ENCODE measurements at places on chromosomes 3 and 15.

DNA sequence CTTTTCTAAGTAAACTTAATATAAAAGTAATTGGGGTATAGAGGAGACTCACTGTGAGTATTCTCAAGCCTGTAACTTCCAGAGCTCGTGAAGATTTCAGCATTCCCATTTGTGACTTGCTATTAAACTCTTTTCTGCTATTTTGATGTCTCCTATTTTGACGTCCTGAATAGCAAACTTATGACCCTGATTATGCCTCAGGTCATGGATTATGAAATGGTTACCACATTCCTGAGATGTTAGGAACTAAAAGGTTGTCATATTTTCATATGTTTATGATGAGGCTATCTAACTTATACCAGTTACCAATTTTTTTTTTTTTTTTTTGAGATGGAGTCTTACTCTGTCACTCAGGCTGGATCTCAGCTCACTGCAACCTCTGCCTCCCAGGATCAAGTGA, 105.5 kb downstream of the ATG7 start:
- no peak for DNase-seq

DNA sequence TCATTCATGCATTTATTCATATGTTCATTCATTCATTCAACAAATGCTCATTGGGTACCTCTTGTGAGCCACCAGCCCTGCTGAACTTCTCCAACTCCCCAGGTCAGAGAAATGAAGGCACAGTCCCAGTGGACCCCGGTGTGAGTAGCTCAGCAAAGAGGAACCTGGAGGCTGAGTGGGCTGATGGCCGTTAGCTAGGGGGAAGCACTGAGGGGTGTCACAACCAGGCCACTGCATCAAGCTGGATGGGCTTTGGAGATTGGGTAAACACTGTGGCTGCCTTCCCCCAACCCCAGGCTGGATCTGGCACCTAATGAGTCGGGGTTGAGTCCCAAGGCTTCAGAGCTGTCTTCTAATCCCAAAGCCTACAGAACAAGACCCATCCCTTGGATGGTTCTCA, 12.1 kb upstream of the ALAS1 start:
- DNase-seq = peak; percentile 46

- DNase-seq = no peak
These were observed 14.8 kb downstream of the ABCF3 start for GRCh38 chr3:184200825-184201224.

DNA sequence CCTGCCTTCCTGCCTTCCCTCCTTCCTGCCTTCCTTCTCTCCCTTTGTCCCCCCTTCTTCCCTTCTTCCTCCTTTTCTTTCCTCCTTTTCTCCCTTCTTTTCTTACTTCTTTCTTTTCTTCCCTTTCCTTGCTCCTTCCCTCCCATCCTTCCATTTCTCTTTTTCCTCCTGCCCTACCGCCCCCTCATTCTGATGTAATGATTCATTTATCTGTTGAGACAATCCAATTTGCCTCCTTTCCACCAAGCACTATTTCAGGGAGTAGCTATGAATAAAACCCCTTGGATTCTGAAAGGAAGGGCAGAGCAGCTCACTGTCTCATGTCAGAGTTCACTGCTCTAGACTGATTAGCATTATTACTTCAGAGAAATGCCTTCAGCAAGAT, 462.6 kb downstream of the PDCD6IP start:
- no peak for DNase-seq

- no peak for DNase-seq
These were observed 40.5 kb upstream of the PIK3CB start for GRCh38 chr3:138875096-138875753.

DNA sequence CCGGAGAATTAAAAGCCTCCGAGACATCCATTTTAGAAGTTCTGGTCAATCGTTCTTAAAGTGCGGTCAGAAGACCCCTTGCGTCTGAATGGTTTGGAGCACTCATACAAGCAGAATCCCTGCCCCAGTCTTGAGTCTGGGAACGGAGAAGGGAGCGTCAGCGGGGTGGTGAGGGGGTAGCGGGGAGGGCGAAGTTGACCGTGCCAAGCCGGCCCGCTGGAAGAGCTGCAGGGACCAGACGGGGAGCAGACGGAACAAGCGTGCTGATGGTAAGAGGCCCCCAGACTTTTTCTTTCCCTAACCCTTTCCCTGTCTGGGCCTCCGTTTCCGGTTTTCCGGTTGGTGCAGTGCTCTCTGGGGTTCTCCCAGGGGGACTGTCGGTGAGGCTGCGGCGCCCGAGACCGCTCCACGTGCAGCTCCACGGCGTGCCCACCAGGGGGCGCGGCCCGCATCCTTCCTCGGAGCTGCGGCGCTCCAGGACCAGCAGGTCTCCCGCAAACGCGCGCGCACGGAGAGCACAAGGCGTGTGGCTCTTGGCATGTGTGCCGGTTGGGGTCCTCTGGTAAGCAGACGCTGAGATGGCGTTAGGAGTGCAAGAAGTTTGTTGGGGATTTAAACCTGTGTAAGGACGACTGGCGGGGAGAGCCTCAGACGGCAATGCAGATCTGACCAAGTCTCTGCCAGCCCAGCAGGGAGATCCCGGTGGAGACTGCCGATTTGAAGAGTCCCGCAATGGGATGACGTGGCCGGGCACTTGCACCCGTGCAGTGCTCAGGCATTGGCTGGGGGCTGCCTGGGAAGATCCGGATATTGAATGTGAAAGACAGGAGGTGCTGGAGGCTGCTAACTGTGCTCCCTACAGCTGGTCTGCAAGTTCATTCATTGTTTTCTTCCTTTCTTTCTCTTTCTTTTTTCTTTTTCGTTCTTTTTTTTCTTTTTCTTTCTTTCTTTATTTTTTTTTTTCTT, 19.2 kb upstream of the CORO2B start:
- DNase-seq = peak; percentile 74

GRCh38 chr15:69798481-69799250, 299.1 kb downstream of the TLE3 start:
- peak; percentile 50 for DNase-seq

- DNase-seq = no peak
These were observed 177.9 kb upstream of the TLE3 start for GRCh38 chr15:70275461-70276138.

GRCh38 chr15:83769411-83769999, 115.6 kb downstream of the ADAMTSL3 start:
- no peak for DNase-seq

DNA sequence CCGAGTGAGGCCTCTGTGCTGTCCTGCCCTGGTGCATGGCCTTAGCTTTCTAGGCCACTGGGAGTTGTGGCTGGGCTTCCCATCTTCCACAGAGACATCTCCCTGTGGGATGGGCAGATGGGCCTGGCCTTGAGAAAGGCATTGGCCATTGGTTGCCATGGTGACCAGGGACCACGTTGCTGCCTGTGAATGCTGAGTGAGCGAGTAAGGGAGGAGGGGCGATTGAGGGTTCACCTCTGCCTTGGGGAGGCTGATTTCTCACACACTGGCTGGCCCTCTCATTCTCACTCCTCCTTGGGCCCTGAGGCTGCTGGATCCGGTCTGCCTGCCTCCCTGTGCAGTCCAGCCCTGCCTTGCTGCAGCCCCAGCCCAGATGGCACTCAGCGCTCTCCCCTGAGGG, 26.4 kb upstream of the DOCK3 start:
- no peak for DNase-seq
